Left lung (tissue), 14 donors: ENCODE measurements at places on chromosomes 7 and 10. TPM values are rescaled to one million over a fixed set of nuclear protein-coding genes. Genes with fewer than 3 reads are reported as not detected.

ADARB2 gene
- polyA plus RNA-seq: 0.80 TPM

HYAL4 gene
- not detected for polyA plus RNA-seq

ASAH2 gene
- 1.3 TPM for polyA plus RNA-seq

CDNF gene
- 2.6 TPM for polyA plus RNA-seq

DEPP1 gene
- 31.2 TPM for polyA plus RNA-seq

GALNT17 gene
- polyA plus RNA-seq: 10.2 TPM

DNA sequence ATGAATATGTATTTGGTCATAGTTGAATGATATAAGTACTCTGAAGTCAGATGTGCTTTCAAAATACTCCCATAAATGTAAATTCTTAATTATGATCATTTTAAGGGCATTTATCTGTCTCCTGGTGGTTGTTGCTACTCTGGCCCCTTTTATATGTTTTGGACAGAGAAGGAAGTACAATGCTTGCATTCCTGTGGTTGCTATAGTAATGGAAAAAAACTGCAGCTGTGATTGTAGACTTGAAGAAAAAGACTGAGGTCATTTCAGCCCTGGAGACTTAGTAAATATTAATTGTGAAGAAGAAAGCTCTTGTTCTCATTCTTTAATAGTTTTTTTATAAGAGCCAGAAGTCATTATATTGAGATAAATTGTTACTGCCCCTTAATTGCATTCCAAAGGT lies 70.2 kb upstream of the FERD3L start:
- no peak for DNase-seq

DNA sequence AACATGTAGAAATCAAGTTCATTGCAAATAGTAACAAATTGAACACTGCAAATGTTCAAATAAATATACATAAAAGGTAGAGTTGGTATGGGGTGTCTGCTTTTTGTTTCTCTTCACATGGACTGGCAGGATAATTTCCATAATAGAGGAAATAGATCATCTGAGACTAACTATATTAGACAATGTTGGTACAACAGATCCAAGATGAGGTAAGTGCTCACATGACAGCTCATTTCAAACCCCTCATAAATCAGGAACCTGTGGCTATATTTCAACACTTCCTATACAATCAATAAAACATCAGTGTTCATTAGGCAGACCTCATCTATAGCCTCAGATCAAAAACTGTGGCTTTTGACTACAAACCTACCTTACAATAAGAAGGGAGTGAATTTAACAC lies 469.1 kb downstream of the GRM8 start:
- no peak for DNase-seq

DNA sequence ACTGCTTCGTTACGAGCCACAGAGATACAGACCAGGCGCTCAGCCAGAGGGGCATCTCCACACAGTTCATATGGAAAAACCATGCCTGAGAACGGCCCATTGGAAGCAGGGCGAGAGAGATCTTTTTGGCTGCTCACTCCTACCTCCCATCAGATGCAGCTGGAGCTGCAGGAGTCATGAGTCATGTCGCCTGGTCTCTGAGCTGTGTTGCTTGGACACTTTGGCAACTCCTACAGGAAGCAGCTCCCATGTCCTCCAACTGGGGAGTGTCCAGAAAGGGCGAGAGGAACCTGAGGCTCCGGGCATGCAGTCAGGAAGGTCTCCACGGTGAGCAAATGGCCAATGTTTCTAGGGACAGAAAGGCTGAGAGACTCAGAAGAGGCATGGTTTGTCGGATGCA lies 24.9 kb downstream of the INSIG1 start:
- no peak for DNase-seq

DNA sequence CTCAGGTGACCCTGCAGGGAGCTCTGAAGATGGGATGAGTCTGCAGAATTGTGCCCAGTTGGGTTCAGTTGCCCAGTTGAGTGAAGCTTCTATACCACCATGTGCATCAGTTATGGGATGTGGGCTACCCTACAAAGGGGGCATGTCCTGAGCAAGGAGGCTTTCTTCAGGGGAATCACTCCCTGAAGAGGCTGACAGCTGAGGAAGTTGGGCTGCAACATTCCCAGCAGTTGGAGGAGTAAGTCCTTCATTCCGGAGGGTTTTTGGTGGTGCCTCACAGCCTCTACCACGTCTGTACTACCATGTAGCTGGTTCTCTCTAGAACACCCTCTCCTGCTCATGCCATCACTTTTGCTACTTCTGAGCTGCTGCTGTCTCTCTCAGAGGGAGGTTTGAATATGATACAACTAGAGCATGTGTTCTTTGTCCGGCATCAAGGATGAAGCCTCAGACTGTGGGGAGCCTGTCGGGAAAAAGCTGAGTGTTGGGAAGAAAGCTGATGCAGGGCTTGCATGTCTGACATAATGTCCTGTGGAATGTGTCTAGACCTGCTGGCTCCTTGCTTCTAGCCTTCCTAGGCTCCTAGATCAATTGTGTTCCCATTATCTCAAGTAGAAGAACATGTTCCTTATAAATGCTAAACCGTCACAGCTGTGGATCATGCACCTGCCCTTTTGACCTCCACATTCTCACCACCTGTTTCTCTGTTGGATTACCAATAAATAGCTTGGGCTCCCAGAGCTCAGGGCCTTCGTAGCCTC lies 355.8 kb downstream of the CCSER2 start:
- DNase-seq: no peak

DNA sequence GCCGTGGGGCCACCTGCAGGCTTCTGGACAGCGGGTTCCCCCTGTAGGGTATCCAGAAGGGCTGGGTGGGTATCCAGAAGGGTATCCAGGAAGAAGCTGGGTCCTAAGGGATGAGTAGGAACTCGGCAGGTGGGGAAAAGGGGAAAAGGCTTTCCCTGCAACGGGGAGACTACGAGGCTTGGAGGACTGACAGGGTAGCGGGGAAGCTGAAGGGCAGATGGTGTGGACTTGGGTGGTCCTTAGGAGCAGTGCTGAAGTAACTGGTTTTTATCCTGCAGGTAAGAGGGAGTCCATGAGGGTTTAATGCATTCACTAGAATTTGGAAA lies 525 bp downstream of the UBE2D4 start:
- DNase-seq: no peak

GRCh38 chr10:6871128-6871527 lies 291.1 kb upstream of the PRKCQ start:
- no peak for DNase-seq
